ENCODE measurements at places on chromosomes 7 and 10.

DNA sequence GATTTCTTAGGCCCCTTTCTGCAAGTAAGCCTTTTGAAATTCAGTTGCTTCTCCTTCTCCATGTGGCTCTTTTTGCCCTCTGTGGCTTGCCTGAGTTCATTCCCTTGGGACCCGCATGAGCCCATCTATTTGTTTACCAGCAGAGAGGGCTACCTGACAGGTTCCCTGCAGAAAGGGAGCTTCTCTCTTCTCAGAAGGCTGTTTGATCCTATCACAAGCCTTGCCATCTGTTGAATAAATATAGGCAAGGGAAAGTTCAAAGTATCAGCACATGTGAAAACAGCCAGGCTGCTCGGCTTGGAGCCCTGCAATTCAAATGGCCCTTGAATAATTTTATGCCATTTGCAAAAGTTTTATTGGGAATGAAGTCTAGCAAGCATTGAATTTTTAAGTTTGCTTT is 720.2 kb upstream of the FZD8 start:
- no peak for DNase-seq

DNA sequence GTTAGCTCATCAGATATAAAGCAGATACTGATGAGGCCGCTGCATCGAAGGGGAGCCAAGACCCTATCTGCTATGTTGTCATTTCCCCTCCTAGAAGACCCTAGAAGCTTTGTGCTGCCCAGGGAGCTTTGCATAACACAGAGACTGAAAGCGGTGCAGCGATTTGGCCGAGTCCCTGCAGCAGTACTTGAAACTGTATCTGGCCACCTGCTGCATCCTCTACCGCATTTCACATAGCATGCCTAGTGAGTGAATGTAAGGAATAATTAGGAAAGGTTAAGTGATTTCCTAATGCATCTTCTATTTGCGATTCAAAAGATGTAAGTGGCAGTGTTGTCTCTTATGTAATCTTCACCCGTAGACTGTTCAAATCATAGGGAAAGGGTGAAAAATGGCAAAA is 106.7 kb downstream of the LRMDA start:
- DNase-seq: no peak

DNA sequence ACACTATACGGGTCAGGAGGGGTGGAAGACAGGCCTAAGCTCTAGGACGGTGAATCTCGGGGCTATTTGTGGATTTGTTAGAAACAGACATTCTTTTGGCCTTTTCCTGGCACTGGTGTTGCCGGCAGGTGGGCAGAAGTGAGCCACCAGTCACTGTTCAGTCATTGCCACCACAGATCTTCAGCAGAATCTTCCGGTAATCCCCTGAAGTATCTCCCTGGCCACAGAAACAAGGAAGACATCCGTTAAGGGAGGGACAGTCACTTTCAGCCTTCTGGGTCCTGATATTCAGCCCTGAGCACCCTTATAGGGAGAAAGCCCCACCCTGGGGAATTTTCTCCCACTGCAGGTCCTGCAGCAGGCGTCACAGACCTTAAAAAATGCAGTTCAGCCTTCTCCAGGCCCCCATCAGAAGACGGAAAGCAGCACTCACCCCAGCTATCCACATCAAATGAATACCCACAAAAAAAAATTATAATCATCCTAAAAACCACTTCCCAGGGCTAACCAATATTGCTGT is 23.2 kb downstream of the PLAC9 start:
- DNase-seq: no peak

- DNase-seq: no peak
Observed at GRCh38 chr7:22723181-22723601, 3.8 kb upstream of the IL6 start.

DNA sequence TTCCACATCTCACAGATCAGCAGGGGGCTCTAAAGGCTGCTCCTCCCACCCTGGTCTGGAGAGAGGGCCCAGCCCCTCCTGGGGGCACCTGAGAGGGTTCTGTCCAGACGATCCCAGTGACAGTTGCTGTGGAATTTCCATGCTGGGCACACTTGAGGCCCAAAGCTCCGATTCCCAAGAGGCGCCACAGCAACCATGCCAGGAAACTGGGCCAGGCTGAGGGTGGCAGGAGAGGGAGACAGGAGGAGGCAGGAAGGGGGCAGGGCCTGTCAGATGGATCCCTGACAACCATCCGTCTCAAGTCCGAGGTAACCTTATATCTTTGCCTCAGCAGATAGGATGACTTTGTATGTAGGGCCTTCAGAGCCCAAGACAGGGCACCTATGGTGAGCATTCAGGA is 4.3 kb upstream of the NOS3 start:
- no peak for DNase-seq

- DNase-seq: no peak
Observed at GRCh38 chr7:23205909-23206767, 24.3 kb downstream of the NUP42 start.

GRCh38 chr10:11341283-11341960 is 270.0 kb downstream of the USP6NL start:
- no peak for DNase-seq

DNA sequence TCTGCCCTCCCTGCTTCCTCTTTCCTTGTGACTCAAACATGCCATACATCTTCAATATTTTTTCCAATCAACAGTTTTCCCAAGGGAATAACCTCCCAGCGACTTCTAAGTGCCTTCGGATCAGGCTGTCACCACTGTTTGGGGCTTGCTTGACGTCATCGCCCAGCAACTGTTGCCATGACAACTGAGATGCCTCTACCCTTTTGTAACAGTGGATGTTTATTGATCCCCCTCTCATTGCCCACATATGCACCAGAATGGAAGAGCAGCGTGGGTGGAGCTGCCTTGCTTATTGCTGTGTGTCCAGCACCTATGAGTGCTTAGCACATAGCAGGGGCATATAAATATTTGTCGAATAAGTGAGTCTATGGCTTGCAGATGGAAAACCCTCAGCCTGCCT is 14.4 kb downstream of the FFAR4 start:
- DNase-seq: no peak

DNA sequence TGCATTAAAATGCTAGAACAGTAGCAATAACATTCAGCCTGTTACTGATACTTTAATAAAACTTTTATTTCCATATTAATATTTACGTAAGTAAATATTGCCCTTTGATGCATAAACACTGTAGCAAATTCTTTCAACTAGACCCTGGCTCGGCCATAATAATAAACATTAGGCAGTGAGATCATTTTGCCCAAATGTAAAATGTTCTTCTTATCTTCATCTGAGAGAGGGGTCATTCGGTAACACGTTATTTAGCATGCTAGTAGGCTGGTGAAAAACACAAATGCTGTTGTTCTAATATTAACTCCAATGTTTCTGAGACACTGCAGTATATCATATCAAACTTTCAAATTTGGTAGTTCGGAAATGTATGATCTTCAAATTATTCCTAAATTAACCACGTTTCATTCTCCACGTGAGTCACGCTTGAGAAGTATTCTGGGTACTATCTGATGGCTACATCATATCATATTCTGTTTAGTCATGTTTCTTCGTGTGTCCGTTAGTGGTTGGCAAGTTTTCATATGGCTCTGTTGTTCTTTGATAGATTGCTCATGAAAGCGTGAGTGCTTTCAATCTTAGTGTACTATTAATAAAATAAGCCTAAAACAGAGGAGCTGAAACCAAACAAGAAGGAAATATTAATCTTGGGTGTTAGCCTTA is 145.8 kb downstream of the NSUN6 start:
- peak; percentile 26 for DNase-seq

GRCh38 chr7:27518561-27519350 is 143.9 kb downstream of the HIBADH start:
- DNase-seq: no peak

GRCh38 chr7:1592299-1592871 is 22.6 kb upstream of the PSMG3 start:
- DNase-seq: no peak

DNA sequence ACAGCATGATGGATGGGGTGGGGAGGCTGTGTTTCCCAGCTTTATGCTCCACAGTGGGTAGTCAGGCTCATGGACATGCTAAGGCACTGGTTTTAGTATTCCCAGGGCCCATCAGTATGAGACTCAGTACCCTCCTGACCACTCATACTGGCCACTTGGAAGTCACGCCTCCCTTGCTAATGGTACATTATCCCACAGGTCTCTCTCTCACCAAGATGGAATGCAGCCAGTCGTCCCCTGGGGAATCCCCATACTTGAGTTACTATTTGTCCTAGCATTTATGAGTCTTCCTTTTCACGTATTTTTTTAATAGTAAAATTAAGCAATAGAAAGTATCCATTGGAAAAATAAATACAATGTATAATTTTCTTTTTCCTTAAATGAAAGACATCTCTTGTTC is 80.6 kb upstream of the TBX20 start:
- DNase-seq: no peak

- no peak for DNase-seq
Observed at GRCh38 chr10:132102071-132102716, 36.4 kb downstream of the JAKMIP3 start.

GRCh38 chr10:43524434-43525247 is 49.8 kb downstream of the ZNF239 start:
- no peak for DNase-seq

- DNase-seq: no peak
Observed at GRCh38 chr10:86758189-86759072, 2.0 kb downstream of the BMPR1A start.

DNA sequence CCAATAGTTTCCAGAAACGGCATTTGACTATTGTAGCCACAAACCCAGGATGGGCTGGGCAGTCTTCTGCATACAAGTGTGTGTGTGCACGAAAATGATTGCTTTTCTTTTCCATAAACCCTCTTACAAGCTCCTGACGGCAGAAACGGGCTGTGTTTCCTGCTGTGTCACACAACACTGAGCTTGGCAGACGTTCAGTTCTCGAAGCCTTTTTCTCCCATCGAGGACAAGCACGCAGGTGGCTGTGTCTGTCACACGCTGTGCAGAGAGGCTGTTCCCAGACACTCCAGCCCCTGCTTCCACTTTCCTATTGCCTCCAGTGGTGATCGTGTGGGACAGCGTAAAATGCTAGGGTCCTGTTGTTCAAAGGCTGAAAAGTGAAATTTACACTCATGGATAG is 32.1 kb downstream of the RBAK start:
- DNase-seq: no peak

DNA sequence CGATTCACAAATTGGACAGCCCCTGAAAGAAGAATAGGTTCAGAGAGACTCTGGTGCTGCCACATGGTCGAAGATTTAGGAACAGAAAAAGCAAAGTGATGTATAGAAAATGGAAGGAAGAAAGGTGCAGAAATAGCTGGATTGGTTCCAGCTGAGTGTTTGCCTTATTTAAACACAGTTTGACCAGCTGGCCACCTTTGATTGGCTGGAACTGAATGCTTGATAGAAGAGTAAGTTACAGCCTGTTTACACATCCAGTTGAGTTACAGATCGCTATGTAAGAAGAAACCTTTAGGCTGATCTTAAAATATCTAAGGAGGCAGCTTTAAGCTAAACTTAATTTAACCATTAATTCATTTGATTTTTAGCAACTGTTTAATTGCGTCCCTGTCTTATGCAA is 40.3 kb upstream of the KAT6B start:
- DNase-seq: no peak

DNA sequence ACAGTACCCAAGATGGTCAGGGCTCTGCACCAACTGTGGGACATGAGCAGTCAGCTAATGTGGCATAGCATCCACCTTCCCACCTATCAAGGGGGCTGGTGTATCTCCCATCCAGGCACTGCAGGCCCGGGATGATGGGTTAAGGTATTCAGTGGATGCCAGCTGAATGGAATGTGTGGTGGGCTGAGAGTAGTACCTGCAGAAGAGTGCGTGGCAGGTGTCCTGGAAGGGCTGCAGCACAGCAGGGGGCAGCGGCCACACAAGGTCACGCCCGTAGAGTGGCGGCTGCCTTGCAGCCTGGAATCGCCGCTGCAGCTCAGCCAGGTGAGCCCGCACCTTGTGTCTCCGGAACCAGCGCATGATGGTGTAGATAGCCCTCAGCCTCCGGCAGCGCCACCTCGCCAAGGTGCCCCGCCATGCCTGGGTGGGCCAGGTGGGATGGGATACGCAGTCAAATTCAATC is 13.3 kb downstream of the MYO1G start:
- no peak for DNase-seq

- DNase-seq: no peak
Observed at GRCh38 chr10:48243487-48243886, 31.0 kb downstream of the FRMPD2 start.

DNA sequence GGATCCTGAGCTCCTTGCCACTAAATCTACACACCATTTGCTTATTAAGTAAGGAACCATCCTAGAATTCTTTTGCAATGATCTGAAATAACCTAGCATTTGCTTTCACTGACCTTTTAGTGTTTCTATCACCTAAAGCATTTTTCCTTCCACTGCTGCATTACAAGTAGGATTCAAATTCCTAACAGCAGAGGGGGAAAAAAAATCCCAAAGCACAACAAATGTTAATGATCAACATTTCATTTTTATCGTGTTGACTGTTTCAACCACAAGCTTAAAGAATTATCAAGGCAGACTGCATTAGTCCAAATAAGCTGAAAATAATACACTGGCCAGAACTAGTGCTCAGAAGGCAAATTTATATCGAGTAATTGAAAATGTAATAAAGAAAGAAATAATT is 174.7 kb upstream of the TCF7L2 start:
- no peak for DNase-seq

GRCh38 chr10:119138346-119139306 is 26.9 kb downstream of the SFXN4 start:
- no peak for DNase-seq

DNA sequence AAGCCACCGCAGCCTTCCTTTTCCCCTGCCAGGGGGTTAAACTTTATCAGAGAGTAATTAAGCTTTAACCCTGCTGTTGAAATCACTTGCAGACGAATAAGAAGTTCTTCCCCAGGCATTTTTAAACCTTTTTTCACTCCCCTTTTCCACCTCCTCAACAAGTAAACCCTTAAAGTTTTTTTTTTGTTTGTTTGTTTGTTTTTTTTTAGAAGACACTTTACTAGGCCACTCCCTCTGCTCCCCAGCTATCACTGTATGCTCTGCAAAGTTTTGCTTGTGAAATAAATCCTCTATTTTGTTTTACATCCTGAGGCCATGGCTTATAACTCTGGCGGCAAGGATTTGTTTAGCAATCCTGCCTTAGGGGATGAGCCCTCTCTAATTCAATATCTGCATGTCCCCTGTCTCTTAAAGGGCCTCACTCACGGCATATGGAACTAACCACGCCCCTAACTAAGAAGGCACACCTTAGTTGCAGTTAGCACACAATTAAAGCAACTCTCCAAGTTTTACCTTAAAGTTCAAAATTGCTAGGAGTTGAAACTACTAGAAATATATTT is 1354.7 kb upstream of the LRRTM3 start:
- no peak for DNase-seq
